ENCODE measurements at places on chromosomes 3 and 15.

GRCh38 chr3:130941793-130942192 is 47.9 kb downstream of the ATP2C1 start:
- DNase-seq, result no peak

DNA sequence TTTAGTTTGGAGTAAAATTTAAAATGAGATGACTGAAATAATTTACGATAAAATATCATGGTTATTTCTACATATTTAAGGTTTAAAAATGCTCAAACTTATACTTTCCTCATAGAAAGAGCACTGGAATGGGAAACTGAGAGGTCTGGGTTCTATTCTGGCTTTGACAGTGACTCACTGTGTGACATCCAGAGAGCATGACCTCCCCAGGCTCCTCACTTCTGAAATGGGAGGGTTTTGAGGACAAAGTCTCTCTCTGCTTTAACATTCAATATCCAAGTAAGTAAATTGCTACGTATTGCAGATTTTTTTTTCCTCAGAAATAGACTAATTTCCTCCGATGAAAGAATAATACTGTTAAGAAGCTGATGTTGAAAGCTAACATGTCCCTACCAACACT is 234.7 kb downstream of the TIGIT start:
- no peak for DNase-seq

DNA sequence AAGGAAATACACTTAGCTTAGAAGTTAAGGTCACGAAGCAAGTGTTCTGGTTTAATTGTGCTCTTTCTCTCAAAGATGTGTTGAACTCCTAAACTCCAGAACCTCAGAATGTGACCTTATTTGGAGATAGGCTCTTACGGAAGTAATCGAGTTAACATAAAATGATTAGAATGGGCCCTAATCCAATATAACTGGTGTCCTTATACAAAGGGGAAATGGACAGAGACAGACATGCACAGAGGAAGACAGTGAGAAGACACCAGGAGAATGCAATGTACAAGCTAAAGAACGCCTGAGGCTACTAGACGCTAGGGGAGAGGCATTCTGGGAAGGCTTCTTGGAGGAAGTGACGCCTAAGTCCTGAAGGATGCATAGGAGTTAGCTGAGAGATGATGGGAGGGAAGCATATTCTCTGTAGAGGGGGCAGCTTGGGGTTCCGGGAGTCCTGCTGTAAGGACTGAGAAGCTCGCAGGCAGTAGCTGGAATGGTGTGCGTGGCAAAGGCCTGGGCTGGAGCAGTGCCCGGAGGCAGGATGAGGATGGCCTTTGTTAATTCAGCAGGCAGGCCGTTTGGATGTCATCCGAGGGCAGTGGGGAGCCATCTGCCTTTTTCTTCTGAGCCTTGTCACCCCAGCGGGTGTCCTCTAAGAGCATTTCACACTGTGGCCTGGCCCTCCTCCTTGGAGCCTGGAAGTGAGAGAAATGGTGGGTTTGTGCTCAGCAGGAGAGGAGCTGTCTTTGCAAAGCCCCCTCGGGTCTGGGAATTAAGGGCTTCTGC is 513.4 kb downstream of the SHQ1 start:
- no peak for DNase-seq

DNA sequence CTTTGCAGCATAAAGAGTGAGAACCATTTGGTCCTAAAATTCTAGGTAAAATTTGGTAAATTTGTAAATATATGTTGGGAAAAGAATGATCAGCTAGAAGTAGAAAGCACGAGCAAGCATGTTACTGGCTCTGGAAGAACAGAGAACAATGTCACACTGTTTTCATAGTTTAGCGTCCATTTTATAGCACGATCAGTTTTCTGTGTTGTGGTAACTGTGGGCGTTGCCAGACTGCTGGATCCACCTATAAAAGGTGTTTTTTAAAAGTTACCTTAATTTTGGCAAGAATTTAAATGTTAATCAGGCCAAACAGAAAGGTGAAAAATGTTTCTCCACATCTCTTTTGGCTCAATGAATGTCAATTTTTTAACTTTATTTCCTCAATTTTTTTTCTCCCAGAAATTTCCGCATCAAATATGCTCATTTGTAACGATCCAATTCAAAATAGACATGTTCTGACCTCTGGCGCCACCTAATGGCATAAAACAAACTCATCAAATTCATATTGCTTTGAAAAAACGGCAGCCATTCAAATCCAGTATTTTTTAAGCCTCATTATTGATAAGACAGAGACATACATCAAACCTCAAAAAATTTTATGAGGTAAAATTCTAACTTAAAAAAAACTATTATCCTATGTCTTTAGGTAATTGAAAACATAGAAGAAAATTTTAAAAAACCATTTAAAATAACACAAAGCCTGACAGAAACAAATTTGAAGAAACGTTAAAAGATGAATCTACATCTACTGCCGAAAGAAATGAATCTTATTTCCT is 5.5 kb upstream of the GP5 start:
- no peak for DNase-seq

DNA sequence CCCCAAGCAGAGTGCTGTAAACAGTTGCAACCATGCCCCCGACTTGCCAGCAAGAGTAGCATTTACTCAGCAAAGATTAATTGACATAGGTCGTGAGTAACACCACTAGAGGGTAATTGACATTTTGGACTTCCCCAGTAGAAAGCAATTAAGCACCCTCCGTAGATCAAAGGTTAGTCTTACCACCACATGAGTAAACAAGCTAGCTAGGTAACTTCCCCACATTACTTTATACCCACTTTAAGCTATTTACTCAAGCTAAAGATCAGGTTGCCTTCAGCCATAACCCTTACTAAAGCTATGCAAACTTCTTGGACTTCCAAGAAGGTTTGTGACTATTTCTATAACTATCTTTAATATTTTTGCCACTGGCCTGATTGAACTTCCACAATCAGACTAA is 1072.7 kb downstream of the OTOL1 start:
- DNase-seq, result no peak
